Effector memory CD4-positive, alpha-beta T cell (primary cell): ENCODE measurements at places on chromosomes 11 and 22.

DNA sequence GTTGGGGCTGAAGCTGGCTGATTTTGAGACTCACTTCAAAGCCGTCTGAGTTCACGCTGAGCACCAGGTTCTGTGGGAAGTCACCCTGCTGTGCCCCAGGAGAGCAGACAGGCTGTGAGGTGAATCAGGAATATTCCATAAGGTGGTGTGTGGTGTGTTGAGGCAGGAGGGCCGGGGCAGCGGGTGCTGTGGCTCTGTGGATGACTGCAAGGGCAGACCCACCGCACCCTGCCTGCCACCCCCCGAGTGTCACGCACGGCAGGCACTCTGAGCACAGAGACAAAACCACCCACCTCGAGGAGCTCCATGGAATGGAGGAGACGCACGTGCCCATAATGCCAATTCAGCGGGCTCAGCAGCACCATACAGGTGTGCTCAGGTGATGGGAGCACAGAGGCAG, 147.8 kb downstream of the PKNOX2 start:
- no peak for DNase-seq

- no peak for DNase-seq
Observed at GRCh38 chr22:24437741-24438328, 10.4 kb downstream of the ADORA2A start.

GRCh38 chr11:67277231-67277961, 11.1 kb downstream of the GRK2 start:
- peak; percentile 88 for DNase-seq

GRCh38 chr22:25021976-25022711, 69.6 kb downstream of the KIAA1671 start:
- no peak for DNase-seq

GRCh38 chr11:134474070-134474860, 62.2 kb upstream of the B3GAT1 start:
- DNase-seq = no peak

- DNase-seq = no peak
Observed at GRCh38 chr11:13448876-13449275, 14.1 kb downstream of the BTBD10 start.
